GM12865 (cell line): ENCODE measurements at places on chromosomes 7 and 10.

DNA sequence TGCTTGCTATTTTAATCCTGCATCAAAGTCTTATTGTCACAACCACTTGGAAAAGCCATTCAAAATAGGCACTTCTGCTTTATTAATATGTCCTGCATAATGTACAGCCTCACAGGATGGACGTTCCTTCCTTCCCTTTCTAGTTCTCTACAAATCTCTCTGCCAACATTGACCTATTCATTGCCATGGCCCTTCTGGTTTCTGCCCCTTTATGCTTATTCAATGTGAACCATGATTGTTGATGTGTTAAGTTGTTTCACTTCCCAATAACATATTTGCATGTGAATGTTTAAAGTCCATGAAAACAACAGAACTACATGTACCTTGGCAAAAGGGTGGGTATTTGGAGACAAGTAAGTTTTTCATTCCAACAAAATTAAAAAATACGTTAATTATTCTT is 45.7 kb downstream of the COL28A1 start:
- DNase-seq: no peak

DNA sequence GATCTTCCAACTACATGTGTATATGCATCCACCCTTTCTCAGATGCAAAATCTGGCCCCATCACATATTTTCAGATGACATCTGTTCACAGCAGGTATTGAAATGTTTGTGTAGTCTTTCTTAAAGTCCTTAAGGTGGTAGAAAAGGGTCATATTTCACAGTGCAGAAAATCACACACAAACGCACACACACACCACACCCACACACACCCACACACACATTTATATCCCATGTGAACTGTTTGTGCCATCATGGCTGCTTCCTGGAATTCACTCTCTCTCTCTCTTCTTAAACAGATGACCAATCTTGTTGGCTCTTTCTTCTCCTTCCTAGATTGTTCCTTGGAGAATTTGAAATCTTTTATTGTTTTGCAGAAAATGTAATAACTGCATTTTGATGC is 663.0 kb upstream of the GRM3 start:
- no peak for DNase-seq

GRCh38 chr7:44930921-44931320 is 45.6 kb upstream of the PURB start:
- DNase-seq: no peak

GRCh38 chr7:106120500-106120899 is 8.4 kb upstream of the SYPL1 start:
- DNase-seq: no peak

DNA sequence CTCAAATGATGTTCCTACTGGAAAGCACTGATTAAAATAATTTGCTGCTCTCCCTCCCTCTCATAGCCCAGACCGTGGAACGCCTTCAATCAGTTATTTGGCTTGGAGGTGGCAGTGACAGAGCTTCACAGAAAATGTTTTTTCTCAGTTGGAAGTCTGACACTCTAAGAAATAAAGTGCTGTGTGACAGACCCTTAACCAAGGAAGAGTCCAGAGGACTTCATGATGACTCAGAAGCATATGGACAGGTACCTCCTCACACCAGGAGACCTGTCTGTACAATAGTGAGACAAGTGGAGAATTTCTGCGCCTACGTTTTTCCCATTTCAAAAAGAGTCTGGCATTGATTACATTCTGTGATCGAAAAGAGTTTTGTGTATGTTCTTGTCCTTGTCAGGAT is 295.5 kb downstream of the DOCK4 start:
- no peak for DNase-seq

GRCh38 chr10:110717781-110718589 is 73.8 kb downstream of the RBM20 start:
- DNase-seq: peak; percentile 37

- DNase-seq: no peak
Measured at GRCh38 chr7:93629291-93629801, 54.8 kb upstream of the CALCR start.

- DNase-seq: no peak
Measured at GRCh38 chr10:101770331-101771215, 5.3 kb downstream of the FGF8 start.

DNA sequence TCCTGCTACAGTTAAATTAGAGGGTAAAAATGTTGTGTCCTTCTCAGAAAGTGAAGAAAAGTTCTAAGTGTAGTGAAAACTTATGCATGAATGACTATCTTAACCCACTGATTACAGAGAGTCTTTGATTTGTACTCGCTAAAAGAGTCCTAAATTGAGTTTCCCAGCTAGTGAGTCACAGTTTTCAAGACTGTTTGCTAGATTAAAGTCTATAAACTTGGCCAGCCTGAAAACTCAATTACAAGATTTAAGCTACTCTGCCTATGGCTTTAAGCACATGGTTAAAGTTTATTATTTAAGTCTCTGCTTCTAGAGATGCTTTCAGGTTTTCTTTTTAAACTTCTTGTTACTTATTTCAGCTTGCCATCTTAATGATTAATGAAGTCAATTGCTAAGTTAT is 44.4 kb downstream of the MRPS24 start:
- DNase-seq: no peak

DNA sequence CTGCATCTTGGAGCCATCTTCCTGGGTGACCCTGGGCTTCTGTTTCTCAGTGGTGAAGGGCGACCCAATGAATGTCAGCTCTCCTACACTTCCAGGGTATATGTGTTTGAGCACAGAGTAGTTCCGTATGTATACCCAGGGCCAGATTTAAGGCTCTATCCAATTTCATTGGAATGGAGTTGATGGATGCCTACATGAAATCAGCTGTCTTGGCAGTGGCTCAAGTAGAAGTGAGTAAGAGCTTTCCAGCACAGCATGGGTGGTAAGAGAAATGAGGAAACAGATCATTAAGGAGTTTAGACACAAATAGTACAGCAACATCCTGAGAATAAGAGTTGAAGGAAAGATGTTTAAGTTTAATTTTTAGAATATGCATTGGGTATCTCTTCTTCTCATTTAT is 433.0 kb downstream of the PAXIP1 start:
- no peak for DNase-seq

GRCh38 chr10:100685331-100685730 is 60.1 kb upstream of the PAX2 start:
- no peak for DNase-seq

DNA sequence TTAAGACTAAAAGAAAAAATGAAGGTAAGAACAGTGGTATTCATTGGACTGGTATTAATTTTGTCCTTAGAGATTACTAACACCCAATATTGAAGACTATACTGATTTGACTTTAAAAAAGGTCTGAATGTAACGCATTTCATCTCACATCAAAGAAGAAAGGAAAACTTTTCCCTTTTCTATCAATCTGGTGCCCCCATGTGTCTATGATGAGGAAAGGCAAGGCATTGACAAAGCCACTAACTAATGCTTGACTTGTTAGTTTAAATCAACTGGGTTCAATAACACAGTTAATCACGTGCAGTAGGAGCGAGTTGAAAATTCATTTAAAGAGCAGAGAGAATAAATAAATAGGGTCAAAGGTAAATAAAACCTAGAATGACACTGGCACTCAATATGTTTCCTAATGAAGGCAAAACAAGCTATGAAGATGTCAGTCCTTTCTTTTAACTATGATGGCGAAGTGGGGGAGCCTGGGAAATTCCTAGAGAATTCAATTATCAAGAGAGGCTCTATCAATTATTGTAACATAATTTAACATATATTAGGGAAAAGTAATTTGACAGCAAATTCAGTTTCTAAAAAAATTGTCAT is 180.9 kb downstream of the ANK3 start:
- DNase-seq: peak; percentile 40
